Sigmoid colon (tissue), 7 donors: ENCODE measurements at places on chromosomes 6 and 20. TPM values are rescaled to one million over a fixed set of nuclear protein-coding genes. Genes with fewer than 3 reads are reported as not detected.

DNA sequence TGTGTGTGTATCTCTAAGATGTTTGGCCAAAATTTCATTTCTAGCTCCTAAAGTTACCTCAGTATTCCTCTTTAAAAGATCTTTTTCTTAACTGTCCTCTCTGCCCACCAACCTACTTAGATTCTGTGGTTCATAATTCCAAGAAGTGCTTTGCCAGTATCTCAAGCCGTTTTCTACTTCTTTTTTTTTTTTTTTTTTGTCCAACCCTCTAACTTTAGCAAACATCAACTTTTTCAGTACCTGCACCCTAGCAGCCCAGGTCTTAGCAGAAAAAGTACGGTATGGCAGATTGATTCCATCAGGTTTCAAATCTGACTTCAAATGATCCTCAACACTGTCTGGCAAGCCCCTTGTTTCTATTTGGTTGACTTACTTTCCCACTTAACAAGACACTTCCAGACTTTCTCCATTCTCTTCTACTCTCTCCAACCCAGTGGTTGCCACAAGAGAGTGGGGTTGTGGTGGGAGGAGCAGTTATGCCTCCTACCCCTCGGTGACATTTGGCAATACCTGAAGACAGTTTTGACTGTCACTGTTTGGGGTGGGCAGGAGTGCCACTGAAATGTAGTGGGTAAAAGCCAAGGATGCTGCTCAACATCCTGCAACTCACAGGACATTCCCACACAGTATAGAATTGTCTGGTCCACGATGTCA lies 10.8 kb upstream of the MAN1A1 start:
- no peak for DNase-seq

DNA sequence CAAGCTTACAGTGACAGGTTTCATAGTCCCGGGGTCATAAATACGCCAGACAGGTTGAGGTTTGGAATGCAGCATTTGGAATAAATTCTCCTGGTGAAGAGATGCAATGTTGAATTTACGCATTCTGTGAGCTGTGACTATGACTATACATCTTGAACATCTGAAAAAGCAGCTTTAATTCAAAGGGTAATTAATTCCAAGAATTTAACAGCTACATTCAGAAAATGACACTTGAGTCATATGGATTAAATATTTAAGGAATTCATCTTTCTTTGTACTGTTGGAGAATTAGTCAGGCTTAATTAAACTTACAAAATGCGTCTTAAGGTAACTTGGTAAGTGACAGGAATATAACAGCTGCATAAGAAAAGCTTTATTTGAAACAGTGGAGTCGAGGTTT lies 74.7 kb downstream of the ESR1 start:
- DNase-seq = no peak

DNA sequence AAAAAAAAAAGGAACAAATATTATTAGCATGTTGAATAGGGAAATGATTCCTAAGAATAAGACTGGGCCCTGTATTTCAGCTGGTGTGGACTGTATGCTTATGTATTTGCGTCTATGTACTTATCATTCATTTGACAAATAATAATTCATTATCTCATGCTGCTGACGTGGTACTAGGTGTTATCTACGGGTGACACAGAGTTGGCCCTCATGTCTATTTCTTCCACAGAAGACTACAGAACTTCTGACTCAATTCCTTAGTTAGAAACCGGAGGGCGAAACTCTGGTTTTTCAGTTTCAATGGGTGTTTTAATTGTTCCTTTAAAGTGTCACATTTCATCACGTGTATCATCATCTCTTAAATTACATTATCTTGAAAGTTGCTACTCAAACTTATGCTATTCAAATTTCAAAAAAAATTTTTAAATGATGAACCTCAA lies 305.9 kb downstream of the CLIC5 start:
- DNase-seq = no peak

DNA sequence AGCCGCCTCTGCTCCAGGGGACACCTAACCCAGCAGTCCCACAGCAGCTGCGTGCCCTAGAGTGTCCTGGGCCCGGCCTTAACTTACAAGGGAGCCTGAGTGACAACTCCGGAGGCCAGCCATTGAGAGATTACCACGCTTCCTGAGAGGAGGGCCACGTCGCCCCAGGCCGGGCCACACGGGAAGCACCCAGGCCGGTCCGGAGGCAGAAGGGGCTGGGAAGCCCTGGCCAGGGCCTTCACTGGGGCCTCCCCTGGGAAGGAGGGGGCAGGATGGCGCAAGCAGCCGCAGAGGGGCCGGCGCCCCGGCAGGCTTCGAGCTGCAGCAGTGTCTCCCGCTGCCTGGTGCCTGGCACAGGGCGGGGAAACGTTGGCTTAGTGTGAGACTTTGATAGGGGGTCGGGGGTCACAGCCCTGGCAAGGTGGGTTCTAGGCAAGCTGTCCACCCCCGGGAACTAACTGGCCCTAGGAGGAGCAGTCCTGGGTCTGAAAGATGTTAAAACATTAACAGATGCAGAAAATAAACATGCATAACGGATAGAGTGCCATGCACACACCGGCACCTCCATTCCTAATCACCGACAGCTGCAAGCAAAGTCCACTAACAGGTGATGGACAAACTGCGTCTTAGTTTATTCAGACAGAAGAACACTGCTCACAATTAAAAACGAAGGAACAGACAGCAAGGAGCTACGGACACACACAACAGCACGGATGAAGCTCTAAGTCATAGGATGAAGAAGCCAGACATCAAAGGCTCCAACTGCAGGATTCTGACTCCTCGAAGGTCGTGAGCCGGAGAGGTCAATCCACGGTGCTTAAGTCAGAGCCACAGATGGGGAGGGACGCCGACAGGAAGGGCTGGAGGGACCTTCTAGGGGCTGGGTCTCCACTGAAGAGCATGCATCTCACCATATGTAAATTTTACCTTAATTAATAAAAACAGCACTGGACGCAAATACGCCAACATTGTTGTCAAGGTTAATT lies 17.4 kb downstream of the CHRNA4 start:
- DNase-seq = no peak

GRCh38 chr20:16387666-16388065 lies 185.6 kb downstream of the KIF16B start:
- no peak for DNase-seq

DNA sequence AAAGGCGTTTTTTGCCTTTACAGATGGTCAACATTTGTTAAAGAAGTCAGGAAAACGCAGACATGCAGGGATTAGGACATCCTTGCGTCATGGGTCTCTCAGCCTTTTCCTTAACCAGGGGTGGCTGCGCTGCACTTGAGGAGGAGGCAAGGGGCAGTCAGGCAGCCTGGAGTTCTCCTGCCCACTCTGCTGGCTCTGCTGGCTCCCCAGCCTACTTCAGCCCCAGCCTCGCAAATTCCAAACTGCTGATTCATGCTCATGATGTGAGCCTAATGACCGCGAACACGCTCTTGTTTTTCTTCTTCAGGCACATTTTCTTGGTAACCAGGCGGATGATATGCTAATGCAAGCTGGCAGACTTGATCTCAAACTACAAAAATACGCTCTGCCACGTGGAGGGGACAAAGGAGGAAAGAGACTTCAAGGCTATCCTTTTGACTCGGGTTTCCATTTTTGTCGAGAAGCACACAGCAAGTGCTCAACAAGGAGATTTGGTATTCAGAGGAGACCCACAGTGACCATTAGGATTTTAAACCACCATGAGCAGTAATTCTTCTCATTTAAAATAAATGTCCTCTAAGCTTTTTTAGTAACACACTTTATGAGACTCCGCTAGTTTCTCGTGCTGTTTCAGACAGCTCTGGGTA lies 290.3 kb upstream of the STXBP5 start:
- DNase-seq = peak; percentile 82

DNA sequence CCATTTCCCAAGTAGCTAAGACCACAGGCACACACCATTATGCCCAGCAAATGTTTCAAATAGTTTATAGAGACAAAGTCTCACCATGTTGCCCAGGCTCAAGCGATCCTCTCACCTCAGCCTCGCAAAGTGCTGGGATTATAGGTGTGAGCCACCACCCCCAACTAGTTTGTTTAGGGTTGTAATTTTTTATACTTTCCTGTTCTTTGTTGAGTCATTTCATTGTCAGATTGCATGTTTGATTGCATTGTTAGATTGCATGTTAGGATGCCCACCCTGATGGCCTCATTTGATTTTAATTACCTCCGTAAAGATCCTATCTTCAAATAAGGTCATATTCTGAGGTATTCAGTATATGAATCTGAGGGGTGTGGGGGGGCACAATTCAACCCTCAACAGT lies 73.3 kb upstream of the SASH1 start:
- DNase-seq = no peak

- DNase-seq = no peak
Observed at GRCh38 chr6:112156668-112157067, 69.3 kb downstream of the FAM229B start.

DNA sequence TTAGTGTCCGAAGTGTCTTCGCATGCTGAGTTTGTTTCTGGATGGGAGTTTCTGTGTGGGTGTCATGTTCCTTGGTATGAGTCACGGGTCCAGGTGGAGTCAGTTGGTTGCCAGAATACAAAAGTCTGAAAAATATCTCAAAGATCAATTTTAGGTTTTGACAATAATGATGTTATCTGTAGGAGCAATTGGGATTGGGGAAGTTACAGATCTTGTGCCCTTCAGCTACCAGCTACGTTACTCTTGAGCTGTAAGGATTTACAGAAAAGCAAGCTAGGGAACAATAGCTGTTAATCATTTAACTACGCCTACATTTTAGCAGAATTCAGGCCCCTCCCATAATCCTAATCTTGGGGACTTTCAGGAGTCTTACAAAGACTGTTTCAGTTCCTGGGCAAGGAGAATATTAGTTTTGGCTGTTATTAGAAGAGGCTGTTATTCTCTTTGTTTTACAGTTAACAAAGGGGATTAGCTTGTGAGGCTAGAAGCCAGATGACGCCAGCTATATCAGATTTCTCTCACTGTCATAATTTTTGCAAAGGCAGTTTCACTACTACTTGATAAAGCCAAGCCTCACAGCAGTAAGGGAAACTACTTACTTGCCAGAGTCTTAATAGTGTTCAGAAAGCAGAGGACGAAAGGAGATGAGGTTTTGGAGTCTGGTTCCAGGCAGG lies 15.4 kb upstream of the SLC22A16 start:
- DNase-seq = no peak

- no peak for DNase-seq
Observed at GRCh38 chr6:73062130-73062529, 163.2 kb downstream of the KHDC1L start.

GRCh38 chr20:3041854-3042409 lies 1.5 kb upstream of the GNRH2 start:
- no peak for DNase-seq

GRCh38 chr20:64041781-64042053 lies 5.7 kb downstream of the C20orf204 start:
- DNase-seq = no peak

GRCh38 chr6:142570221-142570671 lies 268.4 kb downstream of the ADGRG6 start:
- DNase-seq = no peak

GRCh38 chr6:57190140-57190539 lies 18.0 kb downstream of the BAG2 start:
- no peak for DNase-seq

GRCh38 chr20:42276718-42277602 lies 658.8 kb upstream of the CHD6 start:
- DNase-seq = no peak

- no peak for DNase-seq
Observed at GRCh38 chr6:119734227-119734626, 384.7 kb upstream of the MAN1A1 start.

SIRPD gene
- polyA plus RNA-seq = not detected

SOX18 gene
- 3.0 TPM for polyA plus RNA-seq

APOBEC2 gene
- not detected for polyA plus RNA-seq

HIVEP2 gene
- 7.3 TPM for polyA plus RNA-seq
